Dermis blood vessel endothelial cell (primary cell): ENCODE measurements at places on chromosomes 1 and 21.

DNA sequence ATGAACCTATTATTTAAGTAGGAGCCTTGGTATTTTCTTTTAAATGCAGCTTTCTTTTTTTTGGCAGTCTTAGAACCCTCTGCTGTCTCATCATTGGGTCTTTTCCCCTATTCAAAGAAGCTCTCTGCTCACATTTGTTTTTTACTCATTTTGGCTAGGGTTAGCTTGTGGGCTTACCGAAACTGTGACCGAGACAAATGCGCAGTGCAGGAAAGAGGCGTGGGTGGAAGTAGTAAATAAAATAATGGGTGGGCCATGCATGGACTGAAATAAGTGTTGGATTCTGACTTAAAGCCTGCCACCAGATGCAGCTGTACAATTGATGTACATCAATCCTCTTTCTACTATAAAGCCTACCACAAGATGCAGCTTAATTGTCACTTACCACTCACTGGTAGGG lies 14.7 kb downstream of the XPR1 start:
- no peak for DNase-seq

DNA sequence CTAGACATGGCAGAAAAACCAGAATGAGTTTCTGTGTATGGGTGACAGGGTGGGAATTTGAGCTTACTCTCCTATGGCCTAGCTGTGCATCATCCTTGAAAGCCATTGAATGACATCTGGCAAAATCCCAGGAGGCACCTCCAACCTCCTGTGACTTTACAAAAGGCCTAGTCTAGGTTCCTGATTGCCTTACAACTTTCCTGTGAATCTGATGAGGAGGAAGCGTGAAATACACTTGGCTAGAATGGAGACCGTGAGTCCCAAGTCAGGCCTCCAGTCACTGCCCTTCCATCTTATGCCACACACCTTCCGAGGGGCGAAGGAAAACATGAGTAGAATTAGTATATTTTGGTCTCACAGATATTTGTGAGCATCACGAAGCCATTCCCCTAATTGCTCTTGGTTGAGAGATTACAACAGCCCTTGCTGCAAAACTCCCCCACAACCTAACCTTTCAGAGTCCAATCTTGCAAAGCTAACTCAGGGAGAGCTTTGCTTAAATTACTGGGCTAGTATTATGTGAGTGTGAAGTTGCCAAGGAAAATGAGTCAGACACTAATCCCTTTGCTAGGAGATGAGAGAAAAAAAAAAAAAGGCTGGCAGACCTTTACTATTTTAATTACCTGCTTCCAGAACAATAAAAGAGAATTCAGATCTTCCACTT lies 36.3 kb upstream of the PAXBP1 start:
- DNase-seq, result peak; percentile 26

DNA sequence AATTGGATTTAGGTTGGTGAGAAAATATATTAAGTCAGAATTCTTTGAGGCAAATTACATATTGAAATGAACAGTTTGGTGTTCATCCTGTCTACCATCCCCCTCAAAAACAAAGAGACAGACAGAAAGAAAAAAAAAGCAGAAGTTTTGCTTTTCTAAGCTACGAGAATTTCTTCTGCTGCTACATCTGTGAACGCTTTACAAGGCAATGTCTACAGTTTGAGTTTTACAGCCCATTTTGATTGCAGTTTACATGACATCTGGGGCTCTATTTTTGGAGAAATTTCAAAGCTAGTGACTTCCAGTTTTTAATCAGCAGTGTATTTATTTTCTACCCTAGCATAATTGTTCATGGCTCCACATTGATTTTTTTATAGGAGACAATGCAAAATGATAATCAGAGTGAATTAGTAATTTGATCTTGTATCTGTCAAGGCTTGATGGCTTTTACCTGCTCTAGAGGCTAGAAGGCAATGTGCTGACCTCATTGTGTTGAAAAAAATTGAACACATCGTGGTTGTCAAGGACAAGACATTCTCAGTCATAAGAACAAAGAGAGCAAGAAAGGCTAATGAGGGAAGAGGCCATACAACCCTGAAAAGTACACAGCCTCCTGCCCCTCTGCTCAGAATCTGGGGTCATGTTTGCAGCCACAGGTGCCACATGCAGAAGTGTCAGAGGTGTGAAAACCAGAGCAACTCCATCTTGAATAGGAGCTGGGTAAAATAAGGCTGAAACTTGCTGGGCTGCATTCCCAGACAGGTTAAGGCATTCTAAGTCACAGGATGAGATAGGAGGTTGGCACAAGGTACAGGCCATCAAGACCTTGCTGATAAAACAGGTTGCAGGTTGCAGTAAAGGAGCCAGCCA lies 201.0 kb upstream of the CAMK1G start:
- DNase-seq, result no peak

GRCh38 chr21:44702973-44703730 lies 6.2 kb downstream of the KRTAP10-12 start:
- no peak for DNase-seq

DNA sequence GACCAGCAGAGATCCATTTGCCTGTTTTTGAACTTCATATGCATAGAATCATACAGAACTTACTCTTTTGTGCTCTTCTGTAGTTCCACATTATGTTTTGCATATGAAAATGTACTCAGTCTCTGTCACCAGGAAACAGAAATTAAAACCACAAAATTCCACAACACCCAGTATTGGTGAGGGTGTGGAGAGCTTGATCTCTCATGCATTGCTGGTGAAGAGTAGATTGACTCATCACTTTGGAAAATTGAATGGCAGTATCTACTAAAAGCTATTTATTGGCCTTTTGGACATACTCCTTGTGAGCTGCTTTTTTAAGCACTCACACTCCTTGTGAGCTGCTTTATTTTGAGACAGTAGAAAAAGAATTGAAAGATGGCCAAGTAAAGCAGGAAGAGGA lies 43.3 kb downstream of the VTCN1 start:
- no peak for DNase-seq

- DNase-seq, result no peak
Observed at GRCh38 chr1:178498896-178499675, 2.3 kb upstream of the CLEC20A start.

DNA sequence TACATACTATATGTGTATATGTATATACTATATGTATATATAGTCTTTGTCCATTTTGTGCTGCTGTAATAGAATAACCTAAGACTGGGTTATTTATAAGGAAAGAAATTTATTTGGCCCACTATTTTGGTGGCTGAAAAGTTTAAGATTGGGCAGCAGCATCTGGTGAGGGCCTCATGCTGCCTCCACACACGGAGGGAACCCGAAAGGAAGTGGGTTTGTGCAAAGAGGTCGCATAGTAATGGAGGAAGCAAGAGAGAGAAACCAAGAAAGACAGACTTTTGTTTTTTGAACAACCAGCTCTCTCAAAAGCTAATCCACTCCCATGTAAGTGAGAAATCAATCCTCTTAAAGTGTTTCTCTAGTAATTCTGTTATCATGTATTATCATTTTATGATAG lies 1147.3 kb downstream of the NCAM2 start:
- no peak for DNase-seq

- no peak for DNase-seq
Observed at GRCh38 chr1:233614743-233615521, 1.0 kb downstream of the KCNK1 start.

GRCh38 chr1:244353551-244354091 lies 98.1 kb downstream of the ADSS2 start:
- DNase-seq, result peak; percentile 99

GRCh38 chr1:177571076-177571475 lies 398.8 kb downstream of the SEC16B start:
- DNase-seq, result no peak

GRCh38 chr1:109767637-109768334 lies 4.1 kb upstream of the EPS8L3 start:
- DNase-seq, result no peak

GRCh38 chr1:61083807-61084440 lies 1.6 kb downstream of the NFIA start:
- peak; percentile 51 for DNase-seq

GRCh38 chr1:6183520-6183989 lies 3.4 kb upstream of the CHD5 start:
- DNase-seq, result no peak

- DNase-seq, result no peak
Observed at GRCh38 chr1:43435146-43436145, 18.3 kb downstream of the HYI start.

DNA sequence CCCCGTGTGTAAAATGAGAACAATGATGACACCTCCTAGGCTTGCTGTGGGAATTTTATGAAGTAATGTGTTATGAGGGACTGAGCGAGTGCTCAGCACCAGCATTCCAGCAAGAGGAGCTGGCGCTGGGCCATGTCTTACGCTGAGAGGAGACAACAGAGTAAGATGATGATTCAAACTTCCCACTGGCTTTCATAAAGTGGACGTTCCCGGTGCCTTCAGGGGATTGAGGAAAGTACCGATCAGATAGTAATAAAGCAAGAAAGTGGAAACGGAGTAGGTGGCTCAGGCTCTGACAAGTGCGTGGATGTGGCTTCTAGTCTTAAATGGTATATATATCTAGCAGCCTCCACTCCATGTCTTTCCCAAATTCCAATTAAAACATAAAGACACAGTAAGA lies 23.8 kb downstream of the EPHA10 start:
- no peak for DNase-seq

DNA sequence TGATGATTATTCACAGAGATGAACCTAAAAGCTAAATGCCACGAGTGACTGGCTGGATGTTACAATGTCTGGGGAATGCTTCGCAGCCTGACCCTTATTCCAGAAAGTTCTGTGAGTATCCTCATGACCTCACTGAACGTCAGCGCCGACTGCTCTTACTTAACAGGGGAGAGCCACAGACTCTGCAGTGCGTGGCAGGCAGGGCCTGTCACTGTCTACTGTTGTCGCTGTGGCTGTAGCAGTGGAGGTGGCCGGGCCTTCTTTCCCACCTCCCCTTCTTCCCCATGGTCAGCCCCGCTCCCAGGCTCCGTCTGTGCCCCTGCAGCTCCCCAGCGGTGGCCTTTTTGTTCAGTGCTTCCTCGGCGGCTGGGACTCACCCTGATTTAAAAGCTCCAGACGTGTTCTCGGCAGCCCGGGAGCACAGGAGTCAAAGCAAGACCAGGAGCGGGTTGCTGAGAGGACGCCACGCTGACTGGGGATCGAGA lies 52.2 kb upstream of the TARBP1 start:
- DNase-seq, result no peak

DNA sequence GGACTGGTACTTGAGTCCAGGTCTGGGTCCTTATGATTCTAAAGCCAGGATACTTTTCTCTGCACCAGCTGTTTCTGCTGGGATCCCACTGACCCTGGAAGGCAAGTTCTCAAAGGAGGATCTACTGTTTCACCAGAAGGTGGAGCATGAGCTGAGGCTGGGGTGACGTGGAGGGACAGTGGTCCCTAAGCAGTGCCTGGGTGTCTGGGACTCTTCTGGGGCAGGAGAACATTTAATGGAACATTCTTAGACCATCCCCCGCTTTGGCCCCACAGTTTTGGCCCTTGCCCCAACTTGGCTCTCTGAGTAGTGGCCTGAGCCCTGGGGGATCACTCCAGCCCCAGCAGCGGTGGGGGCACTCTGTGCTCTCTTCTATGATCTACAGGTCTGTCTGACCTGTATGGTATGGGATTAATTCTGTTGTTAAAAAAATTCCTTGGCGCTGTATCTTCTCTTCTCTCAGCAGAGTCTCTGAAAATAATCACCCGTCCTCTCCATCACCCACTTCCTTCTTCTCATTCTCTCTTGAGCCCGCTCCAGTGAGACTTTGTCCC lies 60.3 kb upstream of the CSF3R start:
- DNase-seq, result peak; percentile 14

DNA sequence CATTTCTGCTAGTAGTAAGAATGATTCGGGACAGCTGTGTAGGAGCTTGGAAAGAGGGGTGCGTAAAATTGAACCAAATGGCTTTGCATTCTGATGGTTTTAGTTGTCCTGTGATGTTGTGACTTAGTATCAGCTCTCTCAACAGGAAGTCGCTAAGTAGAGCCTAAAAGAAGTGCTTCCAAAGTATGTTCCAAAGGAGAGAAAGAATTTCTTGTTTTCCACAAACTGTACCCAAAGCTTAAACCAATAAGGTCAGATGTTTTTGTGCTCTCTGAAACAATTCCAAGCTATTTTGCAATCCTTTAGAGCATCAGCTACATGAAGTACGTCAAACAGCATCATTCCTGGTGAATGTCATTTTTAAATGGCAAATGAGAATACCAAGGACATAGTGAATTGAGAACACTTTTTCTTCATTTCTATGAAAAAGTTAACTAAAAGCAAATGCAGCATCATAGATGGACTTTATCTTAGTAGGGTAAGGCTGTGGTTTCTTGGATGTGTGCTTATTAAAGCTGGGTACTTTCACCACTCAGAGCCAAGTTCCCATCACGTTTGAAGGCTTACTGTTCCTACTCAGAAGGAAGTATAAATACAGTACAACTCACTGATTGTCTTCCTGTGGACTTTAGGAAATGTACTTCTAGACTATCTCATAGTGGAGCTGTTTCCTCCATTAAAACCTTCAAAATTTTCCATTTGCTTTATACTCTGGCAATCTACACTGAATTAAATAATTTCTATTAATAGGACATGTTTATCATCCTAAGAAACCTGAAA lies 148.6 kb downstream of the C1orf21 start:
- DNase-seq, result peak; percentile 4

DNA sequence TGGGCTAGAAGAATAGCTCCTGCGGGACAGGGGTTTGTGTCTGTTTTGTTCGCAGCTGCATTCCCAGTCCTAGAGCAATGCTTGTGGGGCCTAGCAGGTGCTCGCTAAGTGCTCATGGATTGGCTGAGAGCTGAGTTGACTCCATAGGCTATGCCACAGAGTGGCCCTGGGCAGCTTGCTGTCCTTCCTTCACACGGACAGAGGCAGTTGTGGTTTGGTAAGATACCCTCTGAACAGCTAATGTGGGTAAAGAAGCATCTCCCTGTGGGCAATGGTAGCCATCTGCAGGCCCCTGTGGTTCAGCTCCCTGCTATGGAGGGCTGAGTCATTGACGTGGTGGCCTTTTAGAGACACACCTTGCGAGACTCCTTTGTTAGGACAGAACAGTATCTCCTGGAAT lies 23.5 kb upstream of the LBR start:
- no peak for DNase-seq

DNA sequence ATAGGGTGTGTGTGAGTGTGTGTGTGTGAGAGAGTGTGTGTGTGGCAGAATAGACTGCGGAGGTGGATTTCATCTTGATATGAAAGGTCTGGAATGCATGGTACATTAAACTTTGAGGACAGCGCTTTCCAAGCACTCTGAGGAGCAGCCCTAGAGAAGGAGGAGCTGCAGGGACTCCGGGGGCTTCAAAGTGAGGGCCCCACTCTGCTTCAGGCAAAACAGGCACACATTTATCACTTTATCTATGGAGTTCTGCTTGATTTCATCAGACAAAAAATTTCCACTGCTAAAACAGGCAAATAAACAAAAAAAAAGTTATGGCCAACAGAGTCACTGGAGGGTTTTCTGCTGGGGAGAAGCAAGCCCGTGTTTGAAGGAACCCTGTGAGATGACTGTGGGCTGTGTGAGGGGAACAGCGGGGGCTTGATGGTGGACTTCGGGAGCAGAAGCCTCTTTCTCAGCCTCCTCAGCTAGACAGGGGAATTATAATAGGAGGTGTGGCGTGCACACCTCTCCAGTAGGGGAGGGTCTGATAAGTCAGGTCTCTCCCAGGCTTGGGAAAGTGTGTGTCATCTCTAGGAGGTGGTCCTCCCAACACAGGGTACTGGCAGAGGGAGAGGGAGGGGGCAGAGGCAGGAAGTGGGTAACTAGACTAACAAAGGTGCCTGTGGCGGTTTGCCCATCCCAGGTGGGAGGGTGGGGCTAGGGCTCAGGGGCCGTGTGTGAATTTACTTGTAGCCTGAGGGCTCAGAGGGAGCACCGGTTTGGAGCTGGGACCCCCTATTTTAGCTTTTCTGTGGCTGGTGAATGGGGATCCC lies 18.3 kb upstream of the HDAC1 start:
- peak; percentile 28 for DNase-seq
